Fibroblast of skin of left quadriceps (primary cell): ENCODE measurements at places on chromosomes 5 and 9.
A peak's percentile ranks its signal among the peaks of the same experiment; 100 is the strongest.

DNA sequence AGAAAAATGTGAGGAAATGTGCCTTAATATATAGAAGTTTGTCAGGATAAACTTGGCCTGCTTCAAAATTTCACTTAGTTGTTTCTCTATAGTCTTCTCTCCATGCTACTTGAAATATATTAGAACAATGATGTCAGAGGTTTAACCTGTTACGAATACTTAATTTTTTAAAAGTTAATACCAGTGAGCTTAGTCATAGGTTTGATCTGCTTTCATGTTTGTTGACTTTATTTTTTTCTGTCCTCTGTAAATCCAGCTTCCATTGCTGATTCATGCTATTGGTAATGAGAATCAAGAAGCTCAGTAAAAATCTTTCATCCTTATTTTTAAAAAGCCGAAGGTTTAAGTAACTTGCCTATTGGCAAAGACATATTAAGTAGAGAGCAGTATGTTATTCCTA, 27.9 kb downstream of the BDP1 start:
- DNase-seq = peak; percentile 20

- no peak for DNase-seq
Measured at GRCh38 chr5:33501899-33502298, 61.1 kb downstream of the TARS1 start.

- no peak for DNase-seq
Measured at GRCh38 chr9:129414377-129414992, 206.4 kb downstream of the C9orf50 start.

GRCh38 chr9:33816327-33817252, at the start of gene UBE2R2:
UBE2R2 (plus strand) TSS chr9:33817160; CDS start chr9:33817758, 598 bp downstream.
- DNase-seq = peak; percentile 79

DNA sequence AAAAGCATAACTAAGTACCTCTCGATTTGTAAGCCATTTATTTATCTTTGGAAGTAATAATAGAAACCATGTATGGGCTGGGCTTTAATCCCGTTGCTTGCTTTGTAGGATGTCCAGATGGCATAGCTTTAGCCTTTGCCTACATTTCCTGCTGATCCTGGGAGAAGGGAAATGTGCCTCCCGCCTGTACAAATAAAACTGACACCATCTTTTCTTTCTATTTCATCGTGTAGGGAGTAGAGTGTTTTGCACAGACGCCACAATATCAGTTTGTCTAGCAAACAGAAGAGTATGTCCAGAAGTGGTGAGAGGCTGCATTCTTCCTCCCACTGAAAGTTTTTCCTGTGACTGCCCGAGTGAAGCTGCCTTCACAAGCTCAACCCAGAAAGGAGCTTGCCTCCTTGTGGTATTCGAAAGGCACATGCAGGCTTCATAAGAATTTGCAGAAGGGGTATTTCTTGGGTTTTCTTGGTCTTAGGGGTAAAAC, 24.7 kb upstream of the TJP2 start:
- no peak for DNase-seq

GRCh38 chr9:98375138-98375726, 119.8 kb upstream of the TBC1D2 start:
- DNase-seq = peak; percentile 36

GRCh38 chr9:99828417-99829176, 6.9 kb downstream of the NR4A3 start:
- no peak for DNase-seq

DNA sequence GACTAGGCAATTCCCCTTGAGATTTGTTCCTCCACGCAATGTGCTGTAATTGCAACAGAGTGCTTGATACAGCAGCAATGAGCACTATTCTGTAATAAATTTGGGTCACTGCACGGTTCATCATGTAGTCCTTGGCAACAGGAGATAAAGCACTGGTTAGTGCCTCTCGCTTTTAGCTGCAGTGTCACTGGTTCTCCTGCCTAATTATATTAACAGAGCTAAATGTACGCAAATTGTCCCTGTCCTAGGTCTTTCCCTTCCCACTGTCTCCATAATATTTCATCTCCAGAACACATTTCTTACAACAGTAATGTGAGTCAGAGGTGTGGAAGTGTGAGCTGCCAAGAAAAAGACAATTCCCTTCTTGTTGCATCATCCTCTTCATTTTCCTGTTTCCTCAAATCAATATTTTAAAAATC, 553.1 kb downstream of the ZNF608 start:
- DNase-seq = peak; percentile 52

DNA sequence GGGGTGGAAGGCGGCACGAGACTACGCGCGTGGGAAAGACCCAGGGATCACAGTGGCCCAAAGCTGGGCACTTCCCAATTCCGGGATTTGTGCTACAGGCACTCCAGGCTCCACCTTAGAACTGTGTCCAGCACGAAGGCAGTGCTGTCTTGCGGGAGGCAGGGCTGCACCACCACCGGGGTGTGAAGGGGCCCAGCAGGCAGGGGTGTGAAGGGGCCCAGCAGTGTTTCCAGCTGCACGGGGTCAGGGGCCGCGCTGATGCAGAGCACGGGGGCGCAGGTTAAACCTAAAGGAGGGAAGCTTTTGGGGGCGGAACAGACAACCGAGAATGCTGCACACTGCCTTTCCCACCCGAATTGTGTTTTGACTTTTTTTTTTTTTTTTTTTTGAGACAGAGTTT, 1.1 kb upstream of the PDCD6 start:
- no peak for DNase-seq

- DNase-seq = no peak
Measured at GRCh38 chr9:21684231-21684630, 118.2 kb upstream of the MTAP start.

GRCh38 chr5:134112726-134113362, 1.6 kb upstream of the TCF7 start:
- DNase-seq = no peak

GRCh38 chr5:169550227-169550626, 33.3 kb upstream of the SPDL1 start:
- no peak for DNase-seq

DNA sequence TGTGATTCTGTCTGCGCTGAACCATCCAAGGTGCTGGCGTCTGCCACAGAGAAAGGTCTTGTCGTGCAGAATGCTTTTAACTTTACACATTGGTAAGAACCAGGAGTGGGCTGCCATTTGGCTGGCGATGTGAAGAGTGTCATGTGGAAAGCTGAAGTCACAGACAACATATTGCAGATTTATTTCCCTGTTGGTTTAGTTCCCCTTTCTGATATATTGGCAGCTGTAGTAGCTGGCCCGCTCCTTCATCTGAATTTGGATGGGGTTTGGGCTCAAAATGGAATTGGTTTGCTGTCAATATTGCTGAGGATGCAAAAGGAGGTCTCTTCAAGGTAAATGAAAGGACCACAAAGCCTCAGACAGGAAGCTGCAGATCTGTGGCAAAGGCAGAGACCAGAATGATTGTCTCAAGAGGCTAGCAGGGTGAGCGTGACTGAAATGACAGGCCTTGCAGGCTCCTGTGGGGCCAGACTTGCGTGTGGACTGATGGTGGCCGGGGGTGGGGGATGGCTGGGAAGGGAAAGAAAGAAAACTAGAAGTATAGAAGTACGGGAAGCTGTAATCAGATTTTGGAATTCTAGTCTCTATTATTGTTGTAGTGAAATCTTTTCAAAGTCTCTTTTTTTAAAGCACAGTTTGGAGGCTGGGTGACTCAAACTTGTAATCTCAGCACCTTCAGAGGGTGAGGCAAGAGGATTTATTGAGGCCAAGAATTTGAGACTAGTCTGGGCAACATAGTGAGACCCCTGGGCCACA, 25.1 kb upstream of the CD180 start:
- no peak for DNase-seq

- DNase-seq = no peak
Measured at GRCh38 chr5:156401804-156402203, 74.8 kb downstream of the SGCD start.

GRCh38 chr5:94240134-94240533, 378.3 kb downstream of the KIAA0825 start:
- no peak for DNase-seq
